ENCODE measurements at places on chromosomes 4 and X.

- no peak for DNase-seq
Measured at GRCh38 chrX:7941390-7942042, 14.3 kb upstream of the PNPLA4 start.

DNA sequence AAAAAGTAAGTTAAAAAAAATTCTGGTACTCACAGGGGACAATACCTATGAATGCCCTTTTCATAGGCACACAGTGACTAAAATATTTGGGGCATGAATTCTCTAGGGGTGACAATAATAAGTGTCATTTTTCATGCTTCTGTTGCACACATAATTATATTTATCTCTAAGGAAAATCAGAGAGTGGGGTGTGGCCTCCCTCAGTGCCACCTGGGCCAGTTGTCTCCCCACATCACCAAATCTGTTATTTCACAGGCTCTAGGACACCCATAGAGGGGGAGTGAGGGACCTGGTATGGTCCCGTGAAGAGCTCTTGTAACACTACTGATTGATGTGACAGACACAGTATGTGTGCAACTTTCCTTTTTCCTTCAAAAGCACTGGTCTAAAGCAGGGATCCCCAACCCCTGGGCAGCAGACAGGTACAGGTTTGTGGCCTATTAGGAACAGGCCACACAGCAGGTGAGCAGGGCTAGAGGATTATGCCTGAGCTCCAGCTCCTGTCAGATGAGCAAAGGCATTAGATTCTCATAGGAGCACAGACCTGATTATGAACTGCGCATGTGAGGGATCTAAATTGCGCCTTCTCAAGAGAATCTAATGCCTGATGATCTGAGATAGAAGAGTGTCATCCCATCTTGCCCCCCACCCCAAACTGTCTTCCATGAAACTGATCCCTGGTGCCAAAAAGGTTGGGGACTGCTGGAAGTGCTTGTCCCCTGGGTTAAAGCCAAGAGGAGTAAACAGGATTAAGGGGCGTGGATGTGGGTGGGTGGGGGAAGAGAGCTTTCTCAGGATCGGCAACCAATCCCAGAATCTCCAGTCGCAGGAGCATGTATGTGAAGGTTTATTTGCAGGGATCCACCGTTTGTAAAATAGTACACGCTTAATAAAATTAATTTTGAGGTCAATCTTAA is 856 bp downstream of the SLC9B1 start:
- DNase-seq: peak; percentile 21

- DNase-seq: no peak
Measured at GRCh38 chr4:126023896-126024295, 709.1 kb downstream of the FAT4 start.

- DNase-seq: no peak
Measured at GRCh38 chr4:120855307-120856001, 67.1 kb downstream of the PRDM5 start.

- no peak for DNase-seq
Measured at GRCh38 chrX:38675856-38676255, 114.5 kb downstream of the TSPAN7 start.

DNA sequence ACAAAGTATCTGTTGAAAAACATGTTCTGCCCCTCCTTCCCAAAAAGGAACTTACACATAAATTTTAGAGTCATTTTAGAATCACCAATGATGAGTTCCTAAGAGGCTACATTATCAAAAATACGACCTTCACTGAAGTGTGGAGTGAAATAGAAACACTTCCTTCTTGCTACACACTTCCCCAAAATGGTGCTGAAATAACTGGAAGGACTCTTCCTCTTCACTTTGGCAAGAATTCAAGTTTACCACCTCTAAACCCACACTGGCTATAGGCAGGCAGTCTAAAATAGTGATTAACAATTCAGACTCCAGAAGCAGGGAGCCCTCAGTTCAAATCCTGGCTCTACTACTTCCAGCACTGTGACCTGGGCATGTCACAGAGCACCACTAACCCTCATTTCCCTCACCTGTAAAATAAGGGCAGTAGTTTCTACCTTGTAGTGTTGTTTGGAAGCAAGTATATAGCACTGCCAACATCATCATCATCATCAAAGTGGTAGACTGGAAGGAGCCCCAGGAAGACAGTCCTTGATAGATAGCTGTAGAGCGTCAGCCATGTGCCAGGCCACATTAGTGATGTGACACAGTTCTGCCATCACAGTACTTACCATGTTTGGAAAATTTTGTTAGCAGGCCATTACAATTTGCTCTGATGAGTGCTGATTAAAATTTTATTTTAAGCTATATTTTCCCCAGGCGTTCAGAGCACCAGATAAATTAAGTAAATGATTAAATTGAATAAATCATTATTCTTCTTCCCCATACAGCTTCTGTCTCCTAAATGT is 103.3 kb downstream of the PARM1 start:
- DNase-seq: no peak

DNA sequence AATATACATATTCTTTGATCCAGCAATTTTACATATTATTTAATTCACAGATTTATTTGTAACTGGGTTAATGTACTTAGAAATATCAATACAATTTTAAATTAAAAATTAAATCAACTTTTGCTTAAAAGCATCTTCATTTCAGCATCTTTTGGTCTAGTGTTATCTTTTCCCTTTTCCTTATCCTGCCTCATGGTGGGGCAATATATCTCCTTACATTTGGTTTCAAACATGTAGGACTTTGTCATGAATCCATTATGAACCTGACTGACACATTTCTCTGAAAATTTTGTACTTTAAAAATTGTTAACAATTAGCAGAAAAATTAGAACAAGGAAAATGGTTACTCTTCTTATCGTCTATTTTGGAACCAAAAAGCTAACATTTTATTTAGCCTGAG is 42.8 kb upstream of the ANK2 start:
- no peak for DNase-seq

- DNase-seq: no peak
Measured at GRCh38 chr4:173736840-173737239, 206.8 kb upstream of the HAND2 start.

- DNase-seq: no peak
Measured at GRCh38 chr4:156420623-156421022, 467.0 kb upstream of the CTSO start.

DNA sequence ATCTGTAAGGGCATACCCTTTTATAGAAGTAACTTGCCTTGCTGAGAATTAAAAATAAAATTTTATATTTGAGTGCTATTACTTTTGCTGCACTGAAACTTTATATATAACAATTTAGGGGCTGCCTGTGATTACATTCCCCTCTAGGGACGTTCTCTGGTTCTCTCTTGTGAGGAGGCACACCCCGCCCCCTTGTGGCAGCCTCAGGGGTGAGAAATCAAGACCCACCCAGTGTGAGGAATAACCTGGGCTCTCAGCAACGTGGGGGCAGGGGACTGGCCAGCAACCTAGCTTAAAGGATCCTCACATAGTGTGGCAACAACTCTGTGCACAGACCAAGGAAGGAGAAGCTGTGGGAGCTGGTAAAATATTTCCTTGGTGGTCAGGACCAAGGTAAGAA is 43.7 kb downstream of the MAGEA9 start:
- DNase-seq: no peak

- no peak for DNase-seq
Measured at GRCh38 chr4:85520765-85521749, 46.1 kb downstream of the ARHGAP24 start.

DNA sequence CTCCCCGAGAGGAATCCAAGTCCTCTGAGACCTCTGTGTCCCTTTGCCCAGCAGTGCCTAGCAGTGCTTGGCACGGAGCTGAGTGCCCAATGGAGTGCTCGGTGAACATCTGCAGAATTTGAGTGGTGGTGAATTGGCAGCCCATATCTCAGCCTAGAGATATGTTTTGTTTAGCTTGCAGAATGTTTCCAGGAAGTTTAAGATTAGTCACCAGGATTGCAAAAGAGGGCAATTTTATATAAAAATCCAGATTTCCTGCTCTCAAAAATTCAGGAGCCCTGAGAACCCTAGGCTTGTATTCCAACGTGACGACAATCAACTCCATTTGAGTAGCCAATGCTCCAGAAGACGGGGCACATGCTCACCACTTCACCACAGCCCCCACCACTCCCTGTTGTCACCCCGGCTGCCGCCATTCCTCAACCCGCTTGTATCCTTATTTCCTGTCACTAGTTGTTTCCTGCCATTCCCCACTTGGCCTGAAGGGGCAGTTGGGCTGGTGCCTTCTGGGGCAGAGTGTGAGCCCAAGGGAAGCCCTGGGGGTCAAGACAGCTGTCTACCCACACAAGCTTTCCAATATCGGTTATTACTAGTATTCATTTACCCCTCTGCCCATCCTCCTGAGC is 116.9 kb downstream of the EFNB1 start:
- DNase-seq: no peak

DNA sequence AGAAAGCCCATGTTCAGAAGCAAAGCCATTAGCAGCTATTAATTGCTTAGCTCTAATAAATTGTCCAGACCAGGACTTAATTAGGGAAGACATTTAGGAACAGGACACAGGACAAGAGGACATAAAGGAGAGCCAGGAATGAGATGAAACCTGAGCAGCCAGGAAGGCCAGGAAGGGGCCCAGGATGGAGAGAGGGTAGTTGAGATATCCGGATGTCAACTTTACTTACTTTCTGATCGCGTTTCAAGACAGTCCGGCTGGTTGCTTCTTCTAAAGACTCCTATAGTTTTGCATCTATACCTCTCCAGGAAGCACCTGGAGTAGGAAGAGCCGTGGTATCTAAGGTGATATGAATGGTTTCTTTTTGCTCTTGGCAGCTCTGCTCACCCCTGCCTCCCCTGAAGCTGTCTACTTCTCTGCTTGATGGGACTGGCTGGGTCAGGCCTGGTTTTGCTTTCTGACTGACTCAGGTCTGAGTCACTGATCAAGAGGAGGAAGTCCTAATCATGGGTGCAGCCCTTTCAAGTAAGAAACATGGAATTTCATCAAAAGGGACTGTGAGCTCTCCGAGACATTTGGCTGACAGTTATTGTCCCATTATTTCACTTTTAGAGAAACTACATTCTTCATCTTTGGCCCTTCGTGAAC is 733.3 kb downstream of the RPA4 start:
- no peak for DNase-seq

Measured in tibial nerve (tissue), 4 donors.